Activated T-helper 1 cell treated with anti-CD3 and anti-CD28 coated beads, Interleukin-12 subunit alpha, Interleukin-12 subunit beta, Interleukin-2, Interleukin-4 antibody, amounts not matched to agents 30 ng/mL and 10 ng/mL and 1 ng/mL, durations not matched to agents 14 hours and 24 hours and 36 hours (primary cell): ENCODE measurements at places on chromosomes 4 and X. TPM values are rescaled to one million over a fixed set of nuclear protein-coding genes. Genes with fewer than 3 reads are reported as not detected.

DNA sequence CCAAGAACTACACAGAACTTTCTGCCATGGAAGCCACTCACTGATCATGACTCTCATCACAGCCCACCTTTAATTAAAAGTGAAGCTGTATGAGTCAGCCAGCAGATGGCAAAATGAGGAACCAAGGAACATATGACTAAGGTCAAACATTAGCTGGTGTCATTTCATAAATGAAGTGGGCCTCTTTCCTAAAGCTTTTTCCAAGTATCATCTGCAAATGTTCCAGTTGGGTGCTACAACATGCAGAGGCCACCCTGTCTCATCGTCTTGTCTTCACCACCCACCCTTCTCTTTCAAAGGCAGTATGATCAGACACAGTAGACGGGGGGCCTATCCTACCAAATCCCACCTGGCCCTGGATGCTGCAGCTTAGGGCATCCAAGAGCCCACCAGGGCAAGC is 9.2 kb upstream of the EOLA1 start:
- DNase-seq, result no peak
- no peak overlapping the region for H3K4me3 ChIP-seq
- peak overlapping the region; percentile 34 for H3K27ac ChIP-seq
- no peaks in the 10 kb centered on the region for H3K27me3 ChIP-seq
- H3K36me3 ChIP-seq, result peaks cover 29% of the 10 kb centered on the region

DNA sequence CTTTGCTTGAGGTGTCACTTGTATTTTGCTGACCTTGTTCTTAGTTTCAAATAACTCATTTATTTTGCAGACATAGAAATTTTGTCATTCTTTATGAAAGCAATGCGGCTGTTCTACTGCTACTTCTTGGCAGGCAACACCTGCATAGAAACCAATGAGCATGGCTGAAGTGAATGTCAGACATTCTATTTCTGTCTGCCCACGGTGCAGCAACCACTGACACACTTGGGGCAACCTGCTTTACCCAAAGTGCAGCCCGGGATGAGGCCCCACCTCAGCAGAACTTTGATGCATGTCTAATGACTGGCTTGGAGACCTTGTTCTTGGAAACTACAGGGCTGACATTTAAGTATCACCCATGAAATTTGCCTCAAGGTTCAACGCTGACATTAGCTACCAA is 93.6 kb downstream of the RBM47 start:
- H3K27me3 ChIP-seq, result no peaks in the 10 kb centered on the region
- H3K4me3 ChIP-seq, result no peak overlapping the region
- H3K36me3 ChIP-seq, result peaks cover 4% of the 10 kb centered on the region
- no peak overlapping the region for H3K27ac ChIP-seq
- H3K4me1 ChIP-seq, result peaks cover 8% of the 10 kb centered on the region

- H3K4me1 ChIP-seq, result no peaks in the 10 kb centered on the region
- H3K27me3 ChIP-seq, result no peaks in the 10 kb centered on the region
- H3K4me3 ChIP-seq, result no peak overlapping the region
- no peak for DNase-seq
- H3K27ac ChIP-seq, result no peak overlapping the region
Measured at GRCh38 chr4:115770046-115770543, 656.7 kb upstream of the NDST4 start.

DNA sequence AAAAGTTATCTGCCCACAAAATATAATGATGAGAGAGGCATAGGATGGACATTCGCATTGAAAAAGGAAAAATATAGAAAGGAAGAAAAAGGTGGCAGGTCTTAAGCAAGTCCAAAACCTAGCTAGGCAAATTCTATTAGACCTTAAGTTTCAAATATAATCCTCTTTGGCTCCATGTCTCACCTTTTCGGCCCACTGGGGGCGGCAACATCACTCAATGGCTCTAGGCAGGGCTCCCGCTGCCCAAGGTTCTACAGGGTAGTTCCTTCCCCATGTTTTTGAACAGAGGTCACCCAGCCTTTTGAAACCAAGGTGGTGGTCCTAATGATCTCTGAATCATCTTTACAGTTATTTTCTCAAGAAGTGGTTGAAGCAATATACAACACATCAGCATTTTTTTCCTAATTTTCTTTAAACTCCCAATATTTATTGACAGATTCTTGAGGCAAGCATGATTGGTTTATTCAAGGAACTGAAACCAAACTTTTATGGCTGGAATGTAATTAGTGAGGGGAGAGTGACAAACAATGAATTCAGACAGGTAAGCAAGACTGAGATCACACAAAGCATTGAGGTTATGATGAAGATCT is 309.4 kb downstream of the ANTXR2 start:
- H3K27me3 ChIP-seq, result no peaks in the 10 kb centered on the region
- H3K27ac ChIP-seq, result no peak overlapping the region
- DNase-seq, result no peak
- H3K4me3 ChIP-seq, result no peak overlapping the region

GRCh38 chr4:26330946-26331345 is 10.1 kb downstream of the RBPJ start:
- H3K27me3 ChIP-seq, result no peaks in the 10 kb centered on the region
- H3K4me3 ChIP-seq, result no peak overlapping the region
- DNase-seq, result no peak

- no peaks in the 10 kb centered on the region for H3K4me1 ChIP-seq
- no peaks in the 10 kb centered on the region for H3K36me3 ChIP-seq
- no peak for DNase-seq
- peaks cover 3% of the 10 kb centered on the region for H3K27me3 ChIP-seq
- H3K27ac ChIP-seq, result no peak overlapping the region
Measured at GRCh38 chr4:48321312-48321711, 20.0 kb upstream of the SLAIN2 start.

GRCh38 chr4:134070174-134070573 is 131.4 kb downstream of the PABPC4L start:
- no peaks in the 10 kb centered on the region for H3K36me3 ChIP-seq
- no peaks in the 10 kb centered on the region for H3K4me1 ChIP-seq
- H3K4me3 ChIP-seq, result no peak overlapping the region

GRCh38 chr4:127788517-127788916 is 6.4 kb downstream of the HSPA4L start:
- peaks cover 43% of the 10 kb centered on the region for H3K27me3 ChIP-seq
- H3K36me3 ChIP-seq, result no peaks in the 10 kb centered on the region
- H3K4me3 ChIP-seq, result no peak overlapping the region
- no peak for DNase-seq
- H3K27ac ChIP-seq, result no peak overlapping the region

KLF8 gene
- total RNA-seq, result 6.3 and 6.7 TPM in 2 replicates
